Right renal cortex interstitium (tissue), 3 donors: ENCODE measurements at places on chromosomes 4 and X.
A peak's percentile ranks its signal among the peaks of the same experiment; 100 is the strongest.

- DNase-seq, result no peak
Observed at GRCh38 chrX:118904218-118904617, 70.2 kb upstream of the LONRF3 start.

- no peak for DNase-seq
Observed at GRCh38 chr4:97496298-97496873, 646.9 kb downstream of the STPG2 start.

DNA sequence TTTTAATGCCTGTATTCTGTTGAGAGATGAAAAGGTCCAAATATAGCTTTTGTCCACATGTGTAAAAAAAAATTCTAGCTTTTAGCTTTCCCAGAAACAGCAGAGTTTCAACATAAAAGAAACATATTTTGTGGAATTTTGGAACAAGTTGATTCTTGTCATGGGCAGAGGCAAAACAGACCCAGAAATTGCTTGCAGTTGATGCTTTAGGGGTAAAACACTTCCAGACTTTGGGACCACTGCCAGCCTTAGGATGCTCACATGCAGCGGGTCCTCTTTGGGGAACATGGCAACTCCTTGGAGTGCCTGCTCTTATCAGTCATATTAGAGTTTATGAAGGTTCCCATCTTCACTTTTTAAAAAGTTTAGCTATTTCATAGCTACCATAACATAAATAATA, 30.4 kb downstream of the DCLK2 start:
- no peak for DNase-seq

DNA sequence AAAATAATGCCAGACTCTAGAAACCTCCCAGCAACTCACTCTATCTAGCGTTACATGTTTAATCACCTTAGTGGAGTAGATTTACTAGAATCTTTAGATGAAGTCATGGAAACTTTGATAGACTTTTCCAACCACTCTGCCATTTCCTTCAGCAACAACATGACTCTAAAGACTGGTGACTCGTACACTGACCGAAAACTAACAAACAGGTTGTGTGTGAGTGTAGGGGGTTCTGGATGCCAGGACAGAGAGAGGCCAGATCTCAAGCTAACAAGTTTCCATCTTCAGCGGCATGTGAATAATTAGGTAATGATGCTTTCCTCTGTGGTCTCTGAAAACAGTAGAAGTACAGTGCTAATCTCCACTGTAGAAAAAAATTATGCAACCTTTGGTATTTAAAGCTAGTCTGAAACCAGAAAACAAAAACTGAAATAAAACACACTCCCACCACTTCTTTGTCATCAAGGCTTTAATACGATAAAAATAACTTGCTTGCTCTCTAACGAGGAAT, 286.4 kb downstream of the PRDM5 start:
- no peak for DNase-seq

DNA sequence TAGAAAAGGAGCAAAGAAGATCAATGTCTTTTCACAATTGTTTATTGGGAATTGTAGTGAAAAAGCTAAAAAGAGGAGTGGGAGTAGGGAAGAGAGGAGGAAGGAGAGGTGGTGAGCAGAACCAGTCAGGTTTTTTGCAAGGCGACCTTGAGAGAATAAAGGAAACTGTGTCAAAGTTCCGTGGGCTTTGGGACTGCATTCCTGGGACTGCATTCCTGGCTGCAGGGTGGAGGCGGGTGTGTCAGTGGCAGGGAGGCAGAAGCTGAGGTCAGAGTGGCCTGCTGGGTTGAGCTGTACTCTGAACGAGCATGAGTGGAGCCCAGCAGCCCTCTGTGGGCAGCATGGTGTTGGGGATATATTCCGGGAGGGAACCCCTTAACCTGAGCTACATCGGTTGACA, 66.8 kb upstream of the UCP1 start:
- DNase-seq, result no peak

GRCh38 chrX:102515975-102516941, at the start of gene TMSB15A:
TMSB15A (minus strand) TSS chrX:102516739.
- no peak for DNase-seq

- no peak for DNase-seq
Observed at GRCh38 chr4:159191989-159192388, 89.1 kb downstream of the RAPGEF2 start.

GRCh38 chr4:166252487-166253402, 379.7 kb downstream of the TLL1 start:
- DNase-seq, result no peak

DNA sequence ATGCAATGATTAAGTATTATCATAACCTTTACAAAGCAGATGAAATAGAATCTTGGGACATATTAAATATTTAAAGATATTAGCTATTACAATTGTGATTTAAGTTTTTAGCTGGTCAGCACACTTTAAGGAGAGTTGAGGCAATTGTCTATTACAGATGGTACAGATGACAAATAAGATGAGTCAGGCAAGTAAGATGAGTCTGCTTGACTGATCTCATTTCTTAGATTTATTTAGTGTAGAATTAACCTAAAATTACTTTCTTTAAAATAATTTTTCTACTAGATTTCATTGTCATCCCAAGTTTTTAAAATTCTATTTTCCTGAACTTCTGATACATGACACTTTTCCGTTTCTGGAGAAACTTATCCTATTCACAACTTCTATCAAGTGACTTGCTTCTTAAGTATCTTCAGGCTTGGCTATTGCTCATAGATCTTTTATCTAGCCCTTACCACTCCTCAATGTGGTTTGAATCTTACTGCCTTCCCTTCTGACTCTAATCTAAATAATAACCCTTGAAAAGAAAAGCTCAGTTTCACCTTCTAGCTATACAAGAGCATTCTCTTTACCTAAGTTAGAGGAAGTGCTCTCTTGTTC, 32.9 kb downstream of the CXCL1 start:
- no peak for DNase-seq

DNA sequence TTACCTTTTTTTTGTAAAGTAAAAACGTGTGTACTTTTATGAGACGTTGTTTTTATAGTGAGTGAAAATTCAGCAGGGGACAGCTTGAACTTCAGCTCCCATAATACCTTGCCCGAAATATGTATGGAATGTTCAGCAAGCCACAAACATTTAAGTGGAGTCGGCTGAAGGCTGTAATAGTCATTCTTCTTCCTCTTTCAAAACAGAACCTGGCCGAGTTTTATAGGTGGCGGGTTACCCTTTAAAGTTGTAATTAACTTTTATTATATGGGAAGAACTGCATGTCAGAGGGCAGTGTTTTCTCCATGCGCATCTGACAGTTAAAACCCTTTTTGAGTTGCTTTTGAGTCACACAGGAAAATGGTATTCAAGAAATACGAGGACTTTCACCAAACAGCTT, 50.7 kb downstream of the CLDN34 start:
- peak; percentile 30 for DNase-seq

DNA sequence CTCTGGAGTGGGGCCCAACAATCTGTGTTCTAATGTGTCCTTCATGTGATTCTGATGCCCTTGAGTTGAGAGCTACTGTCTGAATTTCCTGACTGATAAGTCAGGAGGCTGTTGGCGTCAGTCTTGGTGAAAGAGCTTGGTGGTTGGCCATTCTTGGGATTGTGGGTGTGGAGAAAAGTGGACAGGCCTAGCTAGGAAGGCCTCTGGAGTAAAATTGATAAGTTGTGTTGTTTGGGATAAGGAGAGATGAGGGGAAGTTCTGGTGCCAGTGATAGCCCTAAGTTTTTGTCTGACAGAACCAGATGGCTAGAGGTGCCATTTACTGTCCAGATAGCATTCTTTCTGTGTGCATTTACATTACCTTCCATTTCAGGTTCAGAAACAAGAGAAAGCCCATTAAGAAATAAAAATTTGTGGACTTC, 11.7 kb downstream of the NSD2 start:
- DNase-seq, result no peak

- DNase-seq, result no peak
Observed at GRCh38 chr4:61877266-61877665, 677.1 kb downstream of the ADGRL3 start.

- no peak for DNase-seq
Observed at GRCh38 chr4:10173754-10174749, 57.5 kb upstream of the WDR1 start.

- no peak for DNase-seq
Observed at GRCh38 chr4:115844180-115844579, 730.8 kb upstream of the NDST4 start.

GRCh38 chrX:129574214-129574613, 34.2 kb downstream of the OCRL start:
- DNase-seq, result no peak

DNA sequence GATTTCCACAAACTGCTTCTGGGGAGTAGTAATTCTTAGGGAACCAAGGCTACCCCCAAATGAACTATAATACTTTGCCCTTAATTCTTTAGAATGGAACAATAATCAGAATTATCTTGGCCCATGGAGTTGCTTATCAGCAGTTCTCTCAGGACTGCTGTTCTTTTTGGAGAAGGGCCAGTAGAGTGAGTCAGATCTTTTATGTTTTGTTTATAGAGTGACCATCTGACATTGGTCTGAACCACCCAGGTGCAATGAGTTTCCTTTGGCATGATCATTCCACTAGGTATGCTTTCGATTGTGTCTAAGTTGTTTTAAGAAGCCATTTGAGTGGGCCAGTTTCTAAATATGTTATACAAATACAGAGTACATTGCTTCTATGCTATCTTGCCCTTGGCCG, 31.8 kb downstream of the PRRG1 start:
- DNase-seq, result no peak

DNA sequence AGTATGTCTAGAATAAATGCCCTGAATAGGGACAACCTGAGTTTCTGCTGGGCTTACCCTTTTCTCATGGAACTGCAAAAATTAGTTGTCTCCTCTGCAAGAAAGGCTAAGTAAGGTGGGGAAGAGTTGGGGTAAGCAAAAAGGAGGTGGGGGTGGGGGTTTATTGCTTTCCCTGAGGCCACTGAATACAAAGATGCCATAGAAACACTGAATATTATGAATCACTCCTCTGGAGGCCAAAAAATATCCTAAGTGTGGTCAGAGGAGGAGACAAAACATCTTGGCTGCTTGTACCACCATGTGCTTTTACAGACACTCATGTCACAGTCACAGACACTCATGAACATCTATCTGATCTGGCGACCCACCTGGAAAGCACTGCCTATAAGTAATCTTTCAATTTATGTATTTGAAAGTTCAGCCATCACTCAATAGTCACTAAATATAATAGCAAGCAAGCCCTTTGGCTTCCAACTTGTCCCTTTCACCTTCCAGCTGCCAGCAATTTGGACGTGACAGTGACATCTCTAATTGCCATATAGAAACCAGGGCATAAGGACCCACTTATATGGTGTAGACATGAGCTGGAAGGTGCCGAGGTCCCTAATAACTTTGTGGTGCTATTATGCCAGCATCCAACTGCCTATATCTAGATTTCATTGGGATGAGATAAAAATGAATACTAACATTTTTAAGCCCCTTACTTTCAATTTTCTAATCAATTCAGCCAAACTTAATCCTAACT, 122.7 kb upstream of the CBR4 start:
- no peak for DNase-seq

DNA sequence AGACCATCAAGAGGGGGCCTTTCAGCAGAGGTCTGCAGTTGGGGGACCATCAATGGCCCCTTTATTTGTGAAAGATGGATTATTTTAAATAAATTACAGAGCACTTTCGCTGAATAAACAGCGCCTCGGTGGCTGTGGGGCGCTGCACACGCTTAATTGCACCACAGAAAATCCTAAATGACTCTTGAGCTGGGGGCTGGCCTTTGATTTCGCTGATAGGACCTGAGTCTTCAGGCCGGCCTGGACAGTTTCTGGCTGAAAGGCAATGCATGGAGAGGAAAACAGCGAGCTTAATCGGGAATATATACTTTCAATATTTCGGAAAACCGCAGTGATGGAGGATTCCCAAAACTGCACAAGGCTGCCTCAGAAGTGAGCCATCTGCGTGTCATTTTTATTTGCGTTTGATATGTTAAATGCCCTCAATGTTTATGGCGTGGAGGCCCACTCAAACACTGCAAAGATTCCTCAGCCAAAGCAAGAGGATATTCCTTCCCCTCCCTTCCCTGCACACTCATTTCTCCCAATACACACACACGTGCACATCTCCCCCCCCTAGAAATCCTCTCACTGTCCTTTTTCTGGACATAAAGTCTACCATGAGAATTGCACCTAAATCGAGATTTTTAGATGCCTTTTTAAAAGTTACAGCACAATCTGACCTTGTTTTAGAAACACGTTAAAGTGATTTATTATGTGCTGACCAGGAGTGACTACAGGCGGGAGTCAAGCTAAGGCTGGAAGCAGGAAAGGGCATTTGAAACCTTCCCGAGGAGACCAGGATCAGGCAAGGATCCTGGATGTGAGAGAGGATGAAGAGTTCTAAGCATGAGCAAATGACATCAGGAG, 340.7 kb downstream of the RAB28 start:
- DNase-seq, result peak; percentile 25
